ENCODE measurements at places on chromosomes 13 and 19. TPM values are rescaled to one million over a fixed set of nuclear protein-coding genes. Genes with fewer than 3 reads are reported as not detected.

IL4I1 gene
- total RNA-seq, result 6.4 TPM

GARIN5A gene
- total RNA-seq, result not detected

POU2F2 gene
- total RNA-seq, result 0.05 TPM

- DNase-seq, result no peak
Measured at GRCh38 chr19:584240-585001, 5.3 kb upstream of the HCN2 start.

DNA sequence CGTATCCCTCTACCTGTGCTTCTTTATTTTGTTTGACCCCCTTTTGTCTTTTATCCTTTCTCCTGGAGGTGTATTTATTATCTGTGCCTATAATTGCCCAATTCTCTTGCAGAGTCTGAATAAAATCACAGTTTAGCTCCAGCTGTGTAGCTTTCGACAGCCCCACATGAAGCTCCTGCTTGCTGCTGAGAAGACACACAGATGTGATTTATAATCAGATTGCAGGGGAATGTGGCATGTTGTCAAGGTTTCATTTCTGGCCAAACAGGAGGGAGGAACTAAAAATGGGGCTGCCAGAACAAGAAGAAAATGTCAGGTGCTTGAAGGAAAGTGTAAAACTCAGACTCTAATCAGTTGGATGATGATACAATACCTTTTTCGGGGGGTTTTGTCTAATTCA lies 22.7 kb downstream of the CCNA1 start:
- DNase-seq, result no peak

DNA sequence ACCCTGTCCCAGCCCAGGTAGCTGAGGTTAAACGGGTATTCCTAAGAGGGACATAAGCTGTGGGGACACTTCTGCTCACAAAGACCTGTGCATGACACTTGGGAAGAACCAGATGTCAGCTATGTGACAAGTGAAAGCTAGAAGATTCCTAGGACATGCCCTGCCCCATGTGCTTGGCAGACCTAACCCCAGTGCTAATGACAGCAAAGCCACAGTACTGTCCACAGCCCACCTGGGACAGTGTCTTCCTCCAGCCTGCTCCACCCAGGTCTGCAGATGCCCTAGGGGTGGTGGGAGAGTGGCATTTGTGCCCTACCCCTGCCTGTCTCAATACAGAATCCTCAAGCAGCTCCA lies 18.4 kb upstream of the EPHX3 start:
- no peak for DNase-seq

GRCh38 chr13:75687150-75687763 lies 51.1 kb downstream of the LMO7 start:
- peak; percentile 44 for DNase-seq

All from A172 (cell line).